ENCODE measurements at places on chromosomes 3 and 15. TPM values are rescaled to one million over a fixed set of nuclear protein-coding genes. Genes with fewer than 3 reads are reported as not detected.

DNA sequence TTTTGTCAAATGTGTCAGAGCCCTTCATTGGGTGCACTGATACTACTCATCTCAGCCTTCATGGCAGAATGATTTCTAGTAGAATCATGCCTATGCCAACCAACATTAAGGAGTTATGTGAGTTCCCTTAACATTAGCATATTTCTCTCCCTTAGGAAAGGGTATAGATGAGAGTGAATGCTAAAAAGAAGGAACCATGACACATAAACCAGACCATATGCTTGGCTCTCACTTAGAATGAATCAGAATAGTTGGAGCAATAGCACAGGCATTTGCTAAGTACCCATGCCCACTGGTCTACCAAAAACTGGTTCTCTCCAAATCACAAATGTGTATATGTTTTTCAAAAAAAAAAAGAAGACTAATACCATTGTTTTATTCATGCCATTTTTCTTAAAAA, 51.1 kb downstream of the STRIT1 start:
- no peak for DNase-seq
- no peaks in the 10 kb centered on the region for H3K4me1 ChIP-seq
- H3K27me3 ChIP-seq: no peaks in the 10 kb centered on the region
- H3K27ac ChIP-seq: no peak overlapping the region
- no peak overlapping the region for H3K4me3 ChIP-seq

Gene SLC15A2
- total RNA-seq: 2.6 TPM

Gene ITIH4
- total RNA-seq: 5.4 TPM

Gene DNAJA4
- total RNA-seq: 16.0 TPM

DNA sequence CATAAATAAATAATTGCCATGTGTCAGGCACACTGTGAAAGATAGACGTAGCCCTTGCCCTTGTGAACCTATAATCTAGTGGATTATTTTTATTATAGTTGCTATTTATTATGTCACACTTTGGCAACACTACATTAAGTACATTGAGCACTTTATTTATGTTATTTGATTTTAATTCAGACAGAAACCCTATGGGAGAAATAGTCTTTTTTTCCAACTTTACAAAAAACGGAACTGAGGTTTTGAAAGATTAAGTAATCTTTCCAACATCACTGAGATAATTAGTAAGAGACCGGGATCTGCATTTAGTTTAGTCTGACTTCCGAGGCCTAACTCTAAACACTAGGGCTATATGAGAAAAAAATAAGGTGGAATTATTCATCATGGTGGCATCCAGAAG, 2.8 kb upstream of the FILIP1L start:
- no peak overlapping the region for H3K4me3 ChIP-seq
- no peaks in the 10 kb centered on the region for H3K4me1 ChIP-seq
- DNase-seq: no peak
- no peaks in the 10 kb centered on the region for H3K36me3 ChIP-seq
- no peak overlapping the region for H3K27ac ChIP-seq
- no peaks in the 10 kb centered on the region for H3K27me3 ChIP-seq

- no peaks in the 10 kb centered on the region for H3K4me1 ChIP-seq
- H3K36me3 ChIP-seq: no peaks in the 10 kb centered on the region
- no peak overlapping the region for H3K4me3 ChIP-seq
- no peaks in the 10 kb centered on the region for H3K27me3 ChIP-seq
- no peak overlapping the region for H3K27ac ChIP-seq
- no peak for DNase-seq
These were observed 336.5 kb upstream of the TGFBR2 start for GRCh38 chr3:30269751-30270445.

Gene DUOXA1
- total RNA-seq: 2.4 TPM

- H3K27me3 ChIP-seq: no peaks in the 10 kb centered on the region
- H3K36me3 ChIP-seq: no peaks in the 10 kb centered on the region
- DNase-seq: no peak
- no peak overlapping the region for H3K27ac ChIP-seq
These were observed 142.0 kb downstream of the GABRB3 start for GRCh38 chr15:26630857-26631256.

DNA sequence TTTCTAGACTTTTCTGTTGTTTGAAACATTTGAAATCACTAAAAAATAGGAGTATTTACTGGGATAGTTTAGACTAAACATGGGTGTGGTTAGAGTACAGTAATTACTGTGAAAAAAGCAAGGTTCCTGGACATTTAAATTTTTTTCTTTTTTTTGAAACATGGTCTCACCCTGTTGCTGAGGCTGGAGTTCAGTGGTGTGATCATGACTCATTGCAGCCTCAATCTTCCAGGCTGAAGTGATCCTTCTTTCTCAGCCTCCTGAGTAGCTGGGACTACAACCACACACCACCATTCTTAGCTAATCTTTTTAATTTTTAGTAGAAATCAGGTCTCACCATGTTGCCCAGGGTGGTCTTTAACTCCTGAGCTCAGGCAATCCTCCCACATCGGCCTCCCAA, 20.4 kb upstream of the CELF6 start:
- H3K36me3 ChIP-seq: peaks cover 52% of the 10 kb centered on the region
- no peaks in the 10 kb centered on the region for H3K4me1 ChIP-seq
- no peak for DNase-seq
- no peak overlapping the region for H3K4me3 ChIP-seq
- H3K27ac ChIP-seq: no peak overlapping the region

All from tibial nerve (tissue), 4 donors.